ENCODE measurements at places on chromosomes 6 and 20.

- DNase-seq = no peak
- H3K4me3 ChIP-seq = no peak overlapping the region
- H3K27ac ChIP-seq = peak overlapping the region; percentile 80
- no peaks in the 10 kb centered on the region for H3K27me3 ChIP-seq
- no peaks in the 10 kb centered on the region for H3K36me3 ChIP-seq
These were observed 114.4 kb upstream of the BCLAF1 start for GRCh38 chr6:136404007-136404406.

GRCh38 chr6:30768634-30769087, 24.3 kb upstream of the IER3 start:
- peaks cover 5% of the 10 kb centered on the region for H3K4me1 ChIP-seq
- no peak for DNase-seq
- H3K4me3 ChIP-seq = no peak overlapping the region
- H3K27ac ChIP-seq = peak overlapping the region; percentile 91

- no peaks in the 10 kb centered on the region for H3K27me3 ChIP-seq
- no peaks in the 10 kb centered on the region for H3K36me3 ChIP-seq
- H3K4me1 ChIP-seq = no peaks in the 10 kb centered on the region
These were observed 211.4 kb upstream of the TSHZ2 start for GRCh38 chr20:52760791-52761190.

DNA sequence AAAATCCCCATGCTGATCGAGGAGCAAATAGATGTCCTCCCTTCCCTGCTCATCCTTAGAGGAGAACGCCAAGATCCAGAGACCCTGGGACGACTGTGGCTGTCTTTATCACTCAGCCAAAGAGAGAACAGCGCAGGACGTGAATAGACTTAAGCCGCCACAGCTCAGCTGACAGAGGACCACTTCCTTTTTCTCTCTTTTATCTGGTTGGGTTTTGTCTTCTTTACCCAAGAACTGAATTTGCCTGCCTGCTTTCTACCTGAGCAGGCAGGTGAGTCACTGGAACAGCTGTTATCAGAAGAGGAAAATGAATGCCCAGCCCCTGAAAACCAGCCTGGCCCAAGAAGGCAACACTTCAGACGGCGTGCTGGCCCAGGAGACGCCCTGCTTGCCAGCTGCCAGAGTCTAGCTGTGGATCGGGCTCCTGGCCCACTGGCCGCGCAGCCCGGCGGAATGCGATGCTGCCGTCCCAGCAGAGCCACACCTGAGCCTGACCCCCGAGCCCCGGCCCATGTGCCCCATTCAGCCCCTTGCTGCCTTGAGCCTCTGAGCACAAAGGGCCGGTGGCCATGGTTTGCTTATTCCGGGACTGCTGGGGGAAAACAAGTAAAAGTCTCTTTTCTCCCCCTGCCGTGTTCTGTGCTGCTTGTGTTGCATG, 82.1 kb downstream of the TCP11 start:
- H3K36me3 ChIP-seq = no peaks in the 10 kb centered on the region
- H3K4me1 ChIP-seq = no peaks in the 10 kb centered on the region
- DNase-seq = no peak

- peak overlapping the region; percentile 78 for H3K27ac ChIP-seq
- no peak for DNase-seq
- no peak overlapping the region for H3K4me3 ChIP-seq
These were observed 1.6 kb upstream of the TFAP2B start for GRCh38 chr6:50816947-50817645.

DNA sequence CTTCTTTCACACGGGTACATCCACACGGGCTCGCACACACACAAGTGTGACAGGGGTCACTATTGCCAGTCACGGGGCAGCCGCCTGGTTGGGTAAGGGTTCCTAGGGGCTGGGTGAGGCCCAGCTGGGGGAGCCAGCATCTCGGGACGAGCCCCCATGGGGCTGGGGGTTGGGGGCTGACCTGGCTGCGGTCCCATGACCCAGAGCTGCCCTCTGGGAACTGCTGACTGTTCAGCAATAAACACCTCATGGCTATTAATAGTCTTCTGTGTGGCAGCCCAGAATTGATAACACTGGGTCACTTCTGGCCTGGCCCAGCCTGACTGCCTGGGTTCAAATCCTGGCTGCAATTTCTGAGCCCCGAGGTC, 23.8 kb downstream of the VEGFA start:
- no peak overlapping the region for H3K4me3 ChIP-seq
- no peaks in the 10 kb centered on the region for H3K36me3 ChIP-seq
- H3K27me3 ChIP-seq = no peaks in the 10 kb centered on the region
- no peaks in the 10 kb centered on the region for H3K4me1 ChIP-seq
- H3K27ac ChIP-seq = no peak overlapping the region
